ENCODE measurements at places on chromosomes 1 and 21. TPM values are rescaled to one million over a fixed set of nuclear protein-coding genes. Genes with fewer than 3 reads are reported as not detected.

The AKNAD1 gene
- not detected for total RNA-seq

The NBPF1 gene
- 9.7 TPM for total RNA-seq

The TMEM82 gene
- not detected for total RNA-seq

The FLG gene
- not detected for total RNA-seq

The C1orf146 gene
- total RNA-seq: not detected

The RIMKLA gene
- 0.14 TPM for total RNA-seq

The GUK1 gene
- total RNA-seq: 269 TPM

The FAM72D gene
- 6.1 TPM for total RNA-seq

The UBE2U gene
- not detected for total RNA-seq

The BSND gene
- not detected for total RNA-seq

DNA sequence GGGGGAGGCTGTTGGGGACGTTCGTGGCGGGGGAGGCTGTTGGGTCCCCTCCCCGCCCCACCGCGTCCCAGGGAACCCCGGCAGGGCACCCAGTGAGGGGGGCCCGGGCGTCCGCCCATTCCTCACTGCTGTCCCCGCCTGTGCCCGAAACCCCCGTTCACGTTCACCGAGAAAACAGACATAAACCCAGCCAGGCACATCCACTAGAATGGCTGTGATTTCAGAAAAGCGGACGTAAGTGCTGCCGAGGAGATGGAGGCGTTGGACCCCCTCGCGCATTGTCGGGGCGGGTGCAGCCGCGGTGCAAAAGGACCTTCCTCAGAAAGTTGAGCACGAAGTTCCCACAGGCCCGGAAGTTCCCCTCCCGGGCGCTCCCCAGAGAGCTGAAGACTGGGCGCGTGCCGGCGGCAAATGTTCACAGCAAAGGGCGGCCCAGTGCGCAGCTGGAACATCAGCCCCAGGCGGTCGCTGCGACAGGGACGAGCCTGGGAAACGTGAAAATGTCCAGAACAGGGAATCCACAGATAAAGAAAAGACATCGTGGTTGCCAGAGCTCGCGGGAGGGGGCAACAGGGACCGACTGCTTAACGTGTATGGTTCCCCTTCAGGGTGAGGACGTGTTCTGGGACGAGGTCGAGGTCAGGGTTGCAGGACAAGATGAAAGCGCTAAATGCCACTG is 18.5 kb upstream of the SAMD11 start:
- no peak for DNase-seq

DNA sequence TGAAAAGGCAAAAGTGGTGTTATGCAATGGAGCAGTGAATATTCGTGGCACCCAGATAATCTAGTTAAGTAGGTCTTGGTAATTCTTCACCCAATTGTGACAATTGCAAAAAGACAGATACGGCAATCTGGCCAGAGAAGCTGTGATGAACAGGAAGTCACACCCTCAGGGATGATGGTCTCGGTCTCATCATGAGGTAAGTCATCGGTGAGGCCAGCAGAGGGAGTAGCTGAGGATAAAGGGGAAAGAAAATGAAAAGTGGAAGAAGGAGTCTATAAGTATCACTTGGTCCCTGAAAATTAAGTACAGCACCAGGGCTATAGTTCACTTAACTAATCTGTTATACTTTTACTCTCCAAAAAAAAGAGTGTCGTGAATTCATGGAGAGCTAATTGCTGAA is 258.8 kb upstream of the NCAM2 start:
- no peak for DNase-seq

DNA sequence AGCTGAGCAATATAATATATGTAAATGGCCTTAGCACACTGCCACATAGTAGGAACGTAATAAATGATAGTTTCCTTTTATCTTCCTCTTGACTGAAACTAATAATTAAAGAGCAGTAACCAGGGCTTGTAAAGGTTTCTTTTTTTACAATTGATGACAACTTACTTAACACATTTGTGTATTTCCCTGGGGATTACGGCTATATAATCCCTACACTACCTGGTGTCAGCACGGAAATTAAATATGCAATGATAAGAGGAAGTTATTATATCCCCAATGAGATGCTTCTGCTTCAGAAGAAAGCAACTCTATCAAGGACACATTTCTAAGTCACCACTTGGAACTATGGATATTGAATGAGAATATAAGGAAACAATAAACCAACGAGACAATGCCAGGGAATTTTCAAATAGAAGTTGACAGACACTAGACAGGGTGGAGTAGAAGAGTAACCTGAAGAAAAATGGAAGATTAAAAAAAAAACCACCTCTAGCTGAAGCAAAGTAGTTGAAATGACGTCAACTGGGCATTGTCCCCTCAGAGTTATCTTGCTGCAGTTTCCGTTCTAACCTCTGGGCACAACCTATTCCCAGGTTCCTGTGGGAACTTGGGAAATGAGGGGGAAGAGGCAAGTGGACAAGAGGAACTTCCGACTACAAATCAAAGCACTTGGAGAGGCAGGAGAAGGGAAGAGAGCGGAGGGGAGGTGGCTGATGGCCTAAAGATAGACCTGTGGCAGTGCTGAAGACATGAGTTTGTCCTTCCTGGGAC is 66.5 kb downstream of the PLPP3 start:
- no peak for DNase-seq

GRCh38 chr1:18119289-18119688 is 11.7 kb downstream of the IGSF21 start:
- no peak for DNase-seq

GRCh38 chr1:244835276-244836134 is at the start of gene COX20:
Gene COX20 (plus strand): TSS chr1:244835658. CDS start chr1:244835715, 57 bp downstream.
- no peak for DNase-seq

- DNase-seq: no peak
Observed at GRCh38 chr1:233320023-233320422, 7.5 kb upstream of the MAP3K21 start.

DNA sequence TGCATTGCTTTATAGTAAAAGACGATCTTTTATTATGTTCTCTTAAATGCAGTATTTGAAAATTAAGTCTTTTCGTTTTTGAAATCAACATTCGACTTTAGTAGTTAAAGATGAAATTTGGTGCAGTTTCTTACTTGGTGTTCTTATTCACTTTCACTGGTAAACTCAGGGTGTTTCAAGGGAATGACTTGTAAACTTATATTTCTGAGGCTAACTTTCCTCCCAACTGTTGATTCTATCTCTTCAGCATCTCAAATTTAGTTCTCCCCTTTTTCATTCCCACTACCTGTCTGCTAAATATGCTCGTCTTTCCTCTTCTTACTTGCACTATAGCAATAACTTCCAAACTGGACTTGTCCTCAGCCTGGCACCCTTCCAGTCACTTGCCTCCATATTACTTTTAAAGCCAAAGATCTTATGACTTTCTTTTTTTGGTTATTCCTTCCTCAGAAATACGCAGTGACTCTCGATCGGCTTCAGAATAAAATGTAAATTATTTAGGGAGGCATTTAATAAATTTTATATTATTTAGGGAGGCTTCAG is 988 bp downstream of the SLC35A3 start:
- DNase-seq: no peak

DNA sequence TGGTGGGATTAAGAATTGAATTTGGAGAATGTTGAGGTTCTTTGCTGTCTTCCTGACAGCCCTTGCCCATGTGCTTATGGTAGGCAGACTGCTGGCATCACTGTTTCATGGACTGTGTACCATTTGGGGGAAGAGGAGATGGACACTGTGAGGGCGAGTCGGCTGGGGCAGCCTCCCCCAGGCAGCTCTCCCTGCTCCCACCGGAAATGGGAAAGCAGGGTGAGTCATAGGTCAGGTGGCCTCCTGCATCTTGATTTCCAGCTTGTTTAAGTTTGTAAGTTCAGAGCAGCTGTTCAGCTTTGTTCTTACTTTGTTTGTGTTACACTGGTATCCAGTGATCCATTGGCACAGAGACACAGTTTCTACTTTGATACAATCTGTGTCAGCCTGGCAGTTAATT is 87.2 kb upstream of the CNIH3 start:
- DNase-seq: no peak

GRCh38 chr1:226662642-226663326 is 76.3 kb downstream of the ITPKB start:
- DNase-seq: peak; percentile 84

DNA sequence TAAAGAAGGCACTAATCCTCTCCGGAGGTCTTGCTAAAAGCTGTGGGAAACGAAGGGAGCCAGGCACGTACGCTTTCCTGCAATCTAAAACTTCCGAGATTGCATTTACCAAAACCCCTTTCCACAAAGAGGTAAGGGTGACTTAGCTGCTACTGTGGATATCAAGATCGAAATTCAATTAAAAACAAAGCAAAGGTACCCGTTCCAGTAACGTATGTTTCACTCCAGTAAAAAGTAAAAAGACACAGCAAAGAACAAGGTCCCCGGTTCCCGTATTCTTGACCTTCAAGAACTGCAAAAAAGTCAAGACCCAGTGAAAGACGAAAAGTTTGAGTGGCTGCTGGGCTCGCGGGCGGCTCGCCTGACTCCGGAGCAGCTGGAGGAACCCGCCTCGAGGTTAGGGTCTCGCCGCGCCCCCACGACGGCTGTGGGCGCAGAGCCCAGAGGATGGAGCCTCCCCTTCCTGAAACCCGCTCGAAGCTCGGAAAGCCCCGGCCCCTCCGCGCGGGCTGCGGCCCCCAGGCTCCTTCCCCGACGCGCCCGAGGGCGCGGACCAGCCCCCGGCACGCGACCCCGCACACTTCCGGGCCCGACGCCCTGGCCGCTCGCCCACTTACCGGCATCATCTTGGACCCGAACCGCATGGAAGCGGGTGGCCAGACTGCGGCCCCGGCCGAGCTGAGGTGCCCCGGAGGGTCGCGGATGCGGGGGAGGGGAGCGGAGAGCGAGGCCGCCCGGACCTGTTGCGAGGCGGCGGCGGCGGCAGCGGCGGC is 524 bp downstream of the TP53BP2 start:
- no peak for DNase-seq

- no peak for DNase-seq
Observed at GRCh38 chr1:89519779-89520358, 4.8 kb upstream of the LRRC8B start.

- no peak for DNase-seq
Observed at GRCh38 chr1:1047407-1047806, 26.7 kb downstream of the RNF223 start.

DNA sequence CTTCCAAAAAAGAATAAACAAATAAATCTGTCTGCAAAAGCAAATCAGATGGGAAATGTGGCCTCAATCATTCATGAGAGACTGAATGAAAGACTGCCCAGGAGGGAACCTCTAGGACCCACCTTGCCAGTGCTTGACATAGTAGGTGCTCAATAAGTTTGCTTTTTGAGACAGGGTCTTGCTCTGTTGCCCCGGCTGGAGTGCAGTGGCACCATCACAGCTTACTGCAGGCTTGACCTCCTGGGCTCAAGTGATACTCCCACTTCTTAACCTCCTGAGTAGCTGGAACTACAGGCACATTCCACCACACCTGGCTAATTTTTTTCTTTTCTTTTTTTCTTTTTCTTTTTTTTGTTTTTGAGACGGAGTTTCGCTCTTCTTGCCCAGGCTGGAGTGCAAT is 40.3 kb upstream of the CCSAP start:
- no peak for DNase-seq

DNA sequence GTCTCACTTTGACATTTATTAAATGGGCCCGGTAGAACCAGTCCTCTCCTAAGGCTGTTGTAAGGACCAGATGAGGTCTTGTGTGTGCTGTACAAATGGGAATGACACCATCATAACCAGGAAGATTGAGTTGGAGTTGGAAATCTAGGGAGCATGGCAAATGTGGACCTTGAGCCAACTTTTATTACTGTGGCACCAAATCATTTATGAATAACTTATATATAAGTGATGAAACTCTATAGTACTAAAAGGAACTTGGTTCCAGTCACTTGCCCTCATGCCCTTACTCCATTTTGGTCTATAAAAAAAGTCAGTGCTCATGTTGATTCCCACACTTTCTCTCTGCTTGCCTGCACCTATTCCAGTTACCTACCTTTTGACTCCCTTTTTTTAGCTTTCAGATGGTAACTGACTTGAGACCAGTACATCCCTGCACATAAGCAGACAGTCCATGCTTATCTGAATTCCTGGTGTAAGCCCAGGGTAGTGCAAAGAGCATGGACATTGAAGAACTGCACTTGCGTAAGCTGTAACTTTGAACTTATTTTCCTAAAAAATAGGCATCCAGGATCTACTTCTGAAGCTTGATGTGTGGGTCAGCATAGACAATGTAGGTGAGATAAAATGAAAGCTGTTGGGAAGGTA is 210.6 kb downstream of the PBX1 start:
- no peak for DNase-seq

- DNase-seq: no peak
Observed at GRCh38 chr1:203199481-203199815, 12.9 kb upstream of the CHI3L1 start.

DNA sequence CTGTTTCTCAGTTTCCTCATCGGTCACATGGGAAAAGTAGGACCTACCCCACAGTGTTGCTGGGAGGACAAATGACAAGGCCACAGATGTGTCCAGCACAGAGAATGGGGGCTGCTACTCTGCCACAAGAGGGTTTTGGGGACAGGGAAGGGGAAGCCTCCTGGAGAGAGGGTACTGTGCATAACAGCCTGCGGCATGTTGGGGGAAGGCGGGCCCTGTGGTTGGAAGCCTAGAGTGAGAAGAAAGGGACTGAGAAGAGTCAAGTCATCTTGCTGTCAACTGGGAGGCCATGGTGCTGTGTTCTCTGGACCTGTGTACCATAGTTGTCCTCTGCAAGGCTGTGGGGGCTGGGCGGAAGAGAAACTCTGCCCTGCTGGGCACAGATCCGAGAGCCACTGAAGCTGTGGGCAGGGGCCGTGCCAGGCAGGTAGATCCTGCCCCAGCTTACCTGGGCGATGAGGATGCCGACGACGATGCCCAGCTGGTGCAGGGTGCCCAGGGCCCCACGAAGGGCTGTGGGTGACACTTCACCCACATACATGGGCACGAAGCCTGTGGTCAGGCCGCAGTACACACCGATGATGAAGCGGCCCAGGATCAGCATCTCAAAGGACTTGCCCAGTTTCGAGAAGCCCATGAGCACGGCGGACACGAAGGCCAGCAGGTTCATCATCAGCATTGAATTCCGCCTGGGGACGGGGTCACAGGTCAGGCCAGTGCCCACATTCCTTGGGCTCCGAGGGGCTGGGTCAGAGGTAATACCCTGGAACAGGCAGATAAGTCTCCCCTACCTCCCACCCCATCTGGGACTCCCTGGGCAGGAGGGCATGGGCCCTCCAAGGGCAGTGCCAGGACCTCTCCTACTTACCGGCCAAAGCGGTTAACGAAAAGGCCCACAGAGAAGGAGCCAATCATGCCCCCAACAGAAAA is 28.2 kb downstream of the SLC2A1 start:
- no peak for DNase-seq

GRCh38 chr1:42319871-42320484 is 15.1 kb downstream of the FOXJ3 start:
- no peak for DNase-seq

All from epithelial cell of proximal tubule (primary cell).